Cardiac fibroblast (primary cell): ENCODE measurements at places on chromosomes 4 and X.

- peak; percentile 55 for DNase-seq
Measured at GRCh38 chrX:133980406-133980805, 5.0 kb downstream of the GPC3 start.

GRCh38 chrX:78527263-78527662 is 131.9 kb downstream of the RTL3 start:
- DNase-seq = peak; percentile 74

DNA sequence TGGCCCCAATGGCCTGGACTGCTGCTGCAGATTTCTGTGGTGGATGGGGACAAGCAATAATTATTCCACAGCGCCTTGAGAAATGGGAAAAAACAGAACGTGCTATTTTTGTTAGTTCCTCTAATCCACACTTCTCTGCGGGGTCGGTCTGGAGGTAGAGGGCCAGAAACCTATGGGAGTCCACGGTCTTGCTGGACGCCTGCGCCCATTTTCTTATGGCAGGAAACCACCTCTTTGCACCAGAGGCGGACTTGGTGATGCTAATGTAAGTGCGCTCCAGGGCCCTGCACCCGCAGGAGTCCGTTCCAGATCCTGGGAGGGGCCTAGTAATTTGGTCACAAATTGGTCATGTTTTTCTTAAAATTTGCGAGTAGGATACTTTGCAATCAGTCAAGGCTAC is 25.9 kb upstream of the CLDN24 start:
- no peak for DNase-seq

- no peak for DNase-seq
Measured at GRCh38 chr4:125316401-125316790, 1.6 kb downstream of the FAT4 start.

GRCh38 chrX:19624739-19625138 is 109.4 kb upstream of the MAP3K15 start:
- peak; percentile 21 for DNase-seq

DNA sequence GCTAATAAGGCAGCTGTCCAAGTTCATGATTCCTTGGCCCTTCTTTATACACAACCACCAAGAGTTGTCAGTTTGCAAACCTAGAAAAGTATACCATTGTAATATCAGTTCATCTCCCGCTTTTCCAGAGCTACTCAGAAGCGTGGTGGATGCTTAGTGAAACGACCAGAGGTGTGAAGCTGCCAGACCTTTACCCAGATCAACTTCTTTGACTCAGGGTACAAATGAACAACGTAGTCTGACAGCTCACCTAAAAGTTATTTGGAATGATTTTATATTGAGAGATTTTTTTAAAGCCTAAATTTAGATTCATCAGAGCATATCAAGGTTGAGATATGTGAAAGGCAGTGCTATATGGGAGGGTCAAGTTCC is 169.7 kb downstream of the CBR4 start:
- peak; percentile 43 for DNase-seq

DNA sequence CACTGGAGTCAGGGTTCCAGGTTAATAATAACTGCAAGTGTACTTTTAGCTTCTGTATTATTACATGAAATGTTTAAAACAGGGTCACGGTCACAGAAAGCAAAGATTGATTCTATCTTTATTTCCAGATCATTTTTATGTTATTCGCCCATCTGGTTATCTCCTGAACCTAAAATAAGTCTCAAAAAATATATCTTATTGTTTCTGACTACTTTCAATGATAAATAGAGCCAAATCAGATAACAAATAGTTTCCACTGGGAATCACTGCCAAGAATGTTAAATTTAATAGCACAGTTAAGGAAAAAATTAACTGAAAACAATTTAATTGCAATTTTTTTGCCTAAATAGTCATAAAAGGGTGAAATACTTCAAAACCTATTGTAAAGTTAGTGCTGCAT is 17.2 kb upstream of the VEGFD start:
- no peak for DNase-seq

- peak; percentile 27 for DNase-seq
Measured at GRCh38 chr4:53361451-53361850, 4.4 kb downstream of the SCFD2 start.

DNA sequence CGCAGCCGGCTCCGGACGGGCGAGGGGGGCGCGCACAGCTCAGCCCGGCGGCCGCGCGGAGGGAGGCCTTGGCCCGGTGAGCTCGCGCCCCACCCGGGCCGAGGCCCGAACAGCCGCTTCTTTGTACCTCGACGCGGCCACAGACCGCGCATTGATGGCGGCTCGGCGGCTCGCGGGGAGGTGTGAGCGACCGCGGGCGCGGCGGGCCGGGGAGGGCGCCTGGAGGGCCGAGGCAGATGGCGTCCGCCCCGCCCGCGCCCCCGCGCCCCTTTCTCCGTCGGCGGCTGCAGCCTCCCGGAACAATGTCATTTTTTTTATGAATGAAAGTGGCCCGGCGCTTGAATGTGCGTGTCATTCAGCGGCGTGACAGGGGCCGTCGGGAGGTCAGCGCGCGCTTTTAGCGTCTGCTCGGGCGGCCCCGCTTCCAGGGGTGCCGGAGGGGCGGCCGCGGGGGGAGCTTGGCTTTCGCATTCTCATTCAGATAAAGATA is 1.8 kb downstream of the FGFR3 start:
- no peak for DNase-seq

DNA sequence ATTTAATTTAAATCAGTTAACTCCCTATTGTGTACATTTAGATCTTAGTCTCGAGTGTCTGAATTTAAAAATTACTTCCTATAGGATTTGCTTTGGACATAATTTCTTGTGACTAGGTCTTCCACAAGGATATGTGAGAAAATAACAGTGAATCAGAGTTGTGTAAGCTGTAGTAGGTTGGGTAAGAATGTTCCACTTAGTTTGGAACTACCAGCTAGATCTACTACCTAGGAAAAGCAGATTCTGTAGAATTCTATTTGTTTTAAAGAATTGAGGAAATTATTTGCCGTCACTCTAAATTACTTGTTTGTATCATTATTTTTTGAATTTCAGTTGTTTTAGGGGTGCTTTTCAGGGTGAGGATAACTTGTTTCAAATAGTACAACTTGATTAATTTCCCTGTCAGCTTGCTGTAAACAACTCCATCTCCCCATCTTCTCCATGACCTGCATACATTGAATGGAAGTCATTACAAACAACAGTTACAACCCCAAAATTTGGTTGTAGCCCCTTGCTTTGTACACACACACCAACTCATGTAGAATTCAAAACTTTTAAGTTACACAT is 1.3 kb downstream of the MTHFD2L start:
- DNase-seq = peak; percentile 62

DNA sequence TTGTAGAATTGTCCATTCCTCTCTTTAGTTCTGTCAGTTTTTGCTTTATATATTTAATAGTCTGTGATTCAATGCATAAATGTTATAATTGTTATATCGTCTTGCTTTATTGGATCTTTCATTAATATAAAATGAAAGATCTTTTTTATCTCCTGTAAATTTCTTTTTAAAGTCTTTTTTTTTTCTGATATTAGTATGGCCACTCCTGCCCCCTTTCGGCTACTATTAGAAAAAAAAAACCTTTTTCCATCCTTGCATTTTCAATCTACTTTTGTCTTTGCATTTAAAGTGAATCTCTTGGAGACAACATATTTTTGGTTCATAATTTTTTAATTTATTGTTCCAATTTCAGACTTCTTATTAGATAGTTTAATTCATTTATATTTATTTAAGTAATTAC is 677.4 kb upstream of the NDST4 start:
- DNase-seq = no peak

GRCh38 chr4:39855909-39856512 is 121.7 kb downstream of the PDS5A start:
- peak; percentile 15 for DNase-seq

DNA sequence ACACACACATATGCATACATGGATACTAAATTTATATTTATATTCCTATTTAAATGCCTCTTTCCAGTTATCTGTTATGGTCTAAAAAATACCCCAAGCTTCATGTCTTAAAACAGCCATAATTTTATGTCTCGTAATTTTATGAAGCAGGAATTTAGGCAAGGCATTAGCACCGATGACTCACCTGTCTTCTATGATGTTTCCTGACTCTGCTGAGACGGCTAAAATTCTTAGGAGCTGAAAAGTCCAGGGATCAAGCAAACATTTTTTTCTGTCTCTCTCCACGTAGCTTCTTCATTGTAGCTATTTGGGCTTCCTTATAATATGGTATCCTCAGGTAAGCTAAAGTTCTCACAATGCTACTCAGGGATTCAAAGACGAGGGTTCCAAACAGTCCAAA is 930.3 kb downstream of the STIM2 start:
- peak; percentile 30 for DNase-seq

DNA sequence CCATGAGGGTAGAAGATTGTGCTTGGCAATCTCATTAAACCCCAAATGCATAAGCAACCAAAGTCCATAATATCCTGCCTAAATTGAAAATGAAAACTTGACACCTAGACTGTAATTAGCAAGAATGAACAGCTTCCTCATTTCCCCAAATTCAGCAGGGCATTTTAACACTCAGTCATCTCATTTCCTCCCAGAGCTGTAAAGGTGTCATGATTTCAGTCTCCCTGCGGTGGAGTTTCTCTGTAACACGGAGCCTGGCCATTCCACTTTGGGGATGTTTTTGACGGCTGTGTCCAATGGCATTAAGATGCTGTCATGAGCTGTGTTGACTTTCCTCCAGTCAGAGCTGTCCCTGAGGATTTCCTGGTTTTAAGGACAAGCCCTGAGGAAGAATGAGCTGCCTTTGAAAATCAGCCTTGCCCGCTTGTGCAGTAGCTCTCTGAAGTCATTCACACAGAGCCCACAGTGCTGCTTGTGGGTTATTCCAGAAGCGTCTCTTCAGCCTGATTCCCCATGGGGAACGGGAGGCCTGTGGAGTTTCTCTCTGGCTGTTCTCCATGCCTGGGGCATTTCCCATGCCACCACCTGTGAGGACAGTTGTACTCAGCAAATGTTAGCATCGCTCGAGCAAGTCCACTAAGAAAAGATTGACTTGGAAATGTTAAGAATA is 187.0 kb downstream of the MID1 start:
- no peak for DNase-seq

DNA sequence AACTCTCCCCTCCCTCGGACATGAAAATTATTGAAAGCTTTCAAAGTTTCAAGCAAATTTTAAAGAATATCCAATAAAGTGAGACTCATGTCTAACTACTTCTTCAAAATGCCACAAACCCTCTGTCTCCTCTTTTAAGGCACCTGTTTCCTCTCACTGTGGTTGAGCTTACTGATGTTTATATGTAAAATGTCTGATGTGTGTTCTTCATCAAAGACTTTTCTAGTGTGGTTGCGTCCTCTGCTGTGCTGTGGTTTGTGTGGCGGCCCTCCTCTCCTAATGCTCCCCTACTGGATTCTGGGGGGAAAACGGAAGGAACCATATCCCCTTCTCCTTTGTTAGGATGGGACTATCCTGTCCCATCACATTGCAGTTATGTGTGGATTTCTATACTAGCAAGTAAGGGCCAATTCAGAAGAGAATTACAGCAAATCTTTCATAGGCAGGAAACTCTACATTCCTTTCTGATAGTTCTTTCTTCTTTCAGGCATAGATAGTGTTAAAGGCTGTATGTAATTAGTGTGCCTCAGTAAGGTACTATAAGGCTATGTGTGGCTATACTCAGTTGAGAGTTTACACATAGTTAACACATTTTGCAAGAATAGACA is 221.0 kb upstream of the GPRIN3 start:
- no peak for DNase-seq

DNA sequence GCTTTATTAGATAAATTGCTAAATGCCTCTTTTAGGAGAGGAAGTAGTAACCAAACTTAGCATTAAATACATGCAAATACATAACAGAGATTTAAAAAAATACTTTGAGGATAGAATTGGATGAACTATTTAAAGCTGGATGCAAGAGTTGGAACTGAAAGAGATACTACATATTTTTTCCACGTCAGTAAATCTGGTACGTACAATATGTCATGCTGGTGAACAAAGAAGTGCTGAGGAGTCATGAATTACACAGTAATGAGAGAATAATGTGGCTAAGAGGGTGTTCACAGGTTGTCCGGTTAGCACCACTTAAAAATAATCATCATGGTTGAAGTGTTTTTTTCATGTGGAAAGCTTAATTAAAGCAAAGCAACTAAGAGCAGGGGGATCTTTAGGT is 184.1 kb upstream of the FRMPD4 start:
- no peak for DNase-seq

DNA sequence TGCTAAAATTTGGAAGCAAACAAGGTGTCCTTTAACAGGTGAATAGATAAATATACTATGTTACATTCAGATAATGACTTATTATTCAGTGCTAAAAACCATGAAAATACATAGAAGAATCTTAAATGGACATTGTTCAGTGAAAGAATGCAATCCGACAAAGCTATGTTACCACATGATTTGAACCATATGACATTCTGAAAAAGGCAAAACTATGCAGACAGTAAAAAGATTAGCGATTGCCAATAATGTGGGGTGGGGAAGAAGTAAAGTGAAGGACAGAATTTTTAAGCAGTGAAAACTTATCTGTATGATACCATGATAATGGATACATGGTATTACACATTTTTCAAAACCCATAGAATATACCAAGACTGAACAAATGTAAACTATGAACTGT is 926.9 kb downstream of the FAT4 start:
- DNase-seq = no peak

- DNase-seq = peak; percentile 33
Measured at GRCh38 chr4:14345356-14345775, 656.9 kb upstream of the CPEB2 start.

DNA sequence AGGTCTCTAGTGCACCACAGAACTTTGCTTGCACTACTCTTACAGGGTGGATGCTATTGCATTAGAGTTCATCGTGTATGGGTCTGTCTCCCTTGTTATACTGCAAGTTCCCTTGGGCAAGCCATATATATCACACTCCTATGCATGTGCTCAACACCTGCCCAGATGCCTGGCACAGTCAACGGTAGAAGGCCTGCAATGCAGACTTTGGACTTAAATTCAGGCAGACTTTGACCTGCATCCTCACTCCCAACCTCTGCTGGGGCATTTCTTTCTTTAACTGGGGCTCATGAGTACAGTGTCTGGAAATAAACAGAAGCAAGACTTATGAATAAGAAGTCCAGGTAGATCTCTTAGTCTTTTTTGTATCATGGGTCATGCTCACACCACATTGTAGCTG is 148.2 kb downstream of the LDB2 start:
- no peak for DNase-seq

- DNase-seq = peak; percentile 90
Measured at GRCh38 chr4:133148690-133149363, at the start of gene PCDH10. Gene PCDH10 (plus strand): TSS chr4:133149294. CDS start chr4:133150141, 847 bp downstream.
